Skin of body (tissue), 3 donors: ENCODE measurements at places on chromosomes 1 and 21. TPM values are rescaled to one million over a fixed set of nuclear protein-coding genes. Genes with fewer than 3 reads are reported as not detected.
A peak's percentile ranks its signal among the peaks of the same experiment; 100 is the strongest.

DNA sequence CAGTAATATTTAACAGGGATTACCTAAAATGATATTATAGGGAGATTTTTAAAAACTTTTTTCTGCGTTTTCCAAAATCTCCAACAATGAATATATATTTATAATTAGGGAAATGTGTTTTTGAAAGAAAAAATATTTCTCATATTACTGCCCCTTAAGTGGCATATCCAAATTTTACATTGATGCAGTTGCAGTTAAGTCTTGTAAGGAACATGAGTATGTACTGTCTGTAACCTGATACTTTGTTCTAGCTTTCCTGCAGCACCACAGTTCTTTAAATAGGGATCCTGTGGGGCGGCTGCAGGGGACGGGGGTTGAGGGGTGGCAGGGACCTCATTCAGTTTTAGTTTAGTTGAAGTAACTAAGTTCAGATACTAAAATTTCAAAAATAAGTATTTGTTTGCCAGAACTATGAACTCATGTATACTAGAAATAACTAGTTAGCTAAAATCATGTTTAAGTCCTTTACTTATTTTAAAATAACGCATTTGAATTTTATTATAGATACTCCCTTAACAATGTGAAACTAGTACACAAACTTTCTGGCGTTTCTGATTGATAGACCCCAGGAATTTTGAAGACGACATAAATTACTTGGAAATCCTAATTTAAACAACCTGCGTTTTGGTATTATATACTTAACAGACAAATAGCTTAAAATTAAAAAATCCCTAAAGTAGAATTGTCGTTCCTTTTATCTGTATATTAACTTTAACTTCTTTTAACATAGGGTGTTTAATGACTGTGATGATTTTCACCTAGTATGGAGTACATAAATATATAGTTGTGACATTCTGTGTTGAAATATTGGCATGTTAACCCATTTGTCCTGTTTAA is 639 bp upstream of the DNAJB4 start:
- peak; percentile 84 for DNase-seq

- peak; percentile 33 for DNase-seq
Observed at GRCh38 chr1:53557830-53558738, 98.9 kb downstream of the DMRTB1 start.

DNA sequence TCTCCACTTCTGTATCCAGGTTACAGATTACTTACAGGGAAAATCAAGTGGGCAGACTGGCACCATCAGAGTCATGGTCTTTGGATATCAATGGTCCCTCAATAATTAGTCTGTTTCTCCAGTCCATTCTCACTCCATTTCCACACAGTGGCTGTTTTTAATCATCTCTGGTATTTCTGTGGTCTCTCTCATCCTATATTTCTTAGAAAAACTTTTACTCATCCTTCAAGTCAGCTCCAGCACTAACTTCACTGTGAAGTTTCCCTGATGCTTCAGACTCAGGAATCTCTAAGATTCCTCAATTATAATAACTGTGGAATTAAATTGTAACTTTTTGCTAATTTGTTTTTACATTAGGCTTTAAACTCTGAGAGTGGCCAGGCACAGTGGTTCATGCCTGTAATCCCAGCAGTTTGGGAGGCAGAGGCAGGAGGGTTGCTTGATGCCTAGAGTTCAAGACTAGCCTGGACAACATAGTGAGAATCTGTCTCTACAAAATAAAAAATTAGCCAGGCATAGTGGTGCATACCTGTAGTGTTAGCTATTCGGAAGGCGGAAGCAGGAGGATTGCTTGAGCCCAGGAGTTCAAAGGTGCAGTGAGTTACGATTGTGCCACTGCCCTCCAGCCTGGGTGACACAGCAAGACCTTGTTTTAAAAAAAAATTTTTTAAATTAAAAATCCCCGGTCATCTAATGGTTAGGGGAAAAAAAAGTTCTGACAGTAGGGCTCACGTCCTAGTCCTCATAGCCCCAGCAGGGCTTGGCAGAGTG is 10.6 kb downstream of the CD160 start:
- DNase-seq: no peak

GRCh38 chr1:44950434-44950833 is 36.0 kb downstream of the EIF2B3 start:
- no peak for DNase-seq

EPHA10 gene
- total RNA-seq: 0.49 TPM
